ENCODE measurements at places on chromosomes 4 and X. TPM values are rescaled to one million over a fixed set of nuclear protein-coding genes. Genes with fewer than 3 reads are reported as not detected.

The ARSJ gene
- 7.6 TPM for polyA plus RNA-seq

The SLIT2 gene
- polyA plus RNA-seq: 29.2 TPM

The CORIN gene
- 0.13 TPM for polyA plus RNA-seq

The NRK gene
- polyA plus RNA-seq: 2.2 TPM

The TCEAL1 gene
- polyA plus RNA-seq: 116 TPM

The SH3D19 gene
- polyA plus RNA-seq: 31.9 TPM

The NFKB1 gene
- 21.5 TPM for polyA plus RNA-seq

The SUPT20HL2 gene
- not detected for polyA plus RNA-seq

The FNIP2 gene
- 20.8 TPM for polyA plus RNA-seq

Measured in hepatocyte (in vitro differentiated cells).